Activated naive CD4-positive, alpha-beta T cell treated with anti-CD3 and anti-CD28 coated beads for 36 hours (primary cell): ENCODE measurements at places on chromosomes 7 and 10.
A peak's percentile ranks its signal among the peaks of the same experiment; 100 is the strongest.

- peaks cover 8% of the 10 kb centered on the region for H3K27me3 ChIP-seq
- H3K4me1 ChIP-seq: peaks cover 24% of the 10 kb centered on the region
- no peak for DNase-seq
- no peak overlapping the region for H3K27ac ChIP-seq
- H3K4me3 ChIP-seq: no peak overlapping the region
These were observed 9.0 kb upstream of the CYP3A4 start for GRCh38 chr7:99792967-99793366.

DNA sequence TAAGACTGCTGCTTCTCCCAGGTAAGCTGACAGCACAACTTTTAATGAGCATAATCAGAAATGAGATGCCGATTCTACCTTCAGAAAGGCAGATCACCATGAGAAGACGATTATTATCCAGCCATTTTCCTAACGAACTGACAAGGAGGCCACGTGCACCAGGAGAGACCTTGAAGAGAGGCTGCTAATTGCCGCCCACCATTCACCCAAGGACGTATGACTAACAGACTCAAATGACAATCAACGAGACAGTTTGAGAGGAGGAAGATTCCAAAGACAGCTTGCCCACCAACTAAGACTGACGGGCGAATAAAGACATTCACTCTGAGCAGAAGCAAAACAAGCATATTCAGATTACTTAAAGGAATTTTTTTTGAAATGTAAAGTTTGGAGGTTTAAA lies 301.9 kb upstream of the TAC1 start:
- H3K27ac ChIP-seq: no peak overlapping the region
- H3K36me3 ChIP-seq: no peaks in the 10 kb centered on the region
- H3K4me1 ChIP-seq: no peaks in the 10 kb centered on the region
- DNase-seq: no peak
- H3K27me3 ChIP-seq: peaks cover under 1% of the 10 kb centered on the region

GRCh38 chr10:11205030-11205772 lies 187.5 kb downstream of the CELF2 start:
- H3K4me3 ChIP-seq: no peak overlapping the region
- H3K4me1 ChIP-seq: peaks cover 98% of the 10 kb centered on the region
- H3K27me3 ChIP-seq: no peaks in the 10 kb centered on the region
- peak overlapping the region; percentile 85 for H3K27ac ChIP-seq
- DNase-seq: peak; percentile 74

- no peak overlapping the region for H3K27ac ChIP-seq
- no peak for DNase-seq
- H3K36me3 ChIP-seq: no peaks in the 10 kb centered on the region
- no peak overlapping the region for H3K4me3 ChIP-seq
These were observed 26.9 kb downstream of the MYPN start for GRCh38 chr10:68135922-68136792.

DNA sequence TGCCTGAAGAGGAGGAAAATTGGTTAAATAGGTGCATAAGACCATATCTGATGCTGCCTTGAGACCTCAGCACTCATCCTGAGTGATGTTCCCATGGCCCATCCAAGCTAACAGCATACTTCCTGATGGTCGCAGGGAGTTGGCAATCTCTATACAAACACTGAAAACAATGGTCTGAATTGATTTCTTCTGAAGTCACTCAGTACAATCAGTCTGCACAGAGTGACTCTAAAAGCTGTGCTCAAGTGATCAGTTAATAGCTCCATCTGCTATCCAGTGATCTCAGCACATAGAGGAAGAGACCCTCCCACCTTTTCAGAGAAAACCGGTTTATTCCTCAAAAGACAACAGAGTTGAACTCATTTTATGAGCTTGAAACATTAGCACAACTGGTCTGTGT lies 3.9 kb downstream of the PPP1R17 start:
- H3K36me3 ChIP-seq: no peaks in the 10 kb centered on the region
- H3K27me3 ChIP-seq: no peaks in the 10 kb centered on the region
- no peak overlapping the region for H3K4me3 ChIP-seq
- H3K27ac ChIP-seq: no peak overlapping the region
- no peak for DNase-seq

- no peaks in the 10 kb centered on the region for H3K4me1 ChIP-seq
- no peaks in the 10 kb centered on the region for H3K36me3 ChIP-seq
- peaks cover 9% of the 10 kb centered on the region for H3K27me3 ChIP-seq
- H3K4me3 ChIP-seq: no peak overlapping the region
- no peak for DNase-seq
- H3K27ac ChIP-seq: no peak overlapping the region
These were observed 164.6 kb downstream of the SKAP2 start for GRCh38 chr7:26699766-26700165.

DNA sequence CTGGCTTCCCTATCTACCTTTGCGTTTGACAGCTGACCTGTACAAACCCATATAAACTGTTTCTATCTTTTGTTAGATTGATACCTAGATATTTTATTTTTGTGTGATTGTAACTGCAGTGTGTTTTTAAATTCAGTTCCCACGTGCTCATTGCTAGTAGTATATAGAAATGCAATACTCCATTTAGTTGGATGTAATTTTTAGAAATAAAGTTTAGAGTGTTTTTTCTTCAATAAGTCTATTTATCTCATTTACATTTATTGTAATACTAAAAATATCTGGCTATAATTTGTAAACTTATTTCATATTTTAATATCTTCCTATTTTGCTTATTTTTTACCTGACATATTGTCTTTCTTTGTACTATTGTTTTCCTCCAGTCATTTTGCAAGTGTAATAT lies 329.7 kb upstream of the ADARB2 start:
- H3K4me1 ChIP-seq: no peaks in the 10 kb centered on the region
- no peak overlapping the region for H3K4me3 ChIP-seq
- DNase-seq: no peak

- DNase-seq: no peak
- peaks cover 18% of the 10 kb centered on the region for H3K27me3 ChIP-seq
- H3K4me3 ChIP-seq: no peak overlapping the region
These were observed 11.6 kb downstream of the GNG11 start for GRCh38 chr7:93933156-93933555.

- H3K4me1 ChIP-seq: peaks cover 2% of the 10 kb centered on the region
- no peaks in the 10 kb centered on the region for H3K27me3 ChIP-seq
- no peak overlapping the region for H3K27ac ChIP-seq
- no peaks in the 10 kb centered on the region for H3K36me3 ChIP-seq
These were observed 152.4 kb upstream of the GNAI1 start for GRCh38 chr7:79982141-79982770.

GRCh38 chr7:18547509-18548187 lies 52.1 kb downstream of the HDAC9 start:
- H3K27me3 ChIP-seq: no peaks in the 10 kb centered on the region
- no peak for DNase-seq
- H3K27ac ChIP-seq: no peak overlapping the region
- H3K36me3 ChIP-seq: no peaks in the 10 kb centered on the region
- no peaks in the 10 kb centered on the region for H3K4me1 ChIP-seq
- no peak overlapping the region for H3K4me3 ChIP-seq

- H3K27ac ChIP-seq: peak overlapping the region; percentile 97
- peaks cover 6% of the 10 kb centered on the region for H3K27me3 ChIP-seq
- peak overlapping the region; percentile 98 for H3K4me3 ChIP-seq
- peaks cover 26% of the 10 kb centered on the region for H3K36me3 ChIP-seq
- H3K4me1 ChIP-seq: peaks cover 23% of the 10 kb centered on the region
These were observed 648 bp upstream of the TMEM243 start for GRCh38 chr7:87220026-87220733.

GRCh38 chr7:55296070-55296469 lies 69.1 kb upstream of the LANCL2 start:
- H3K27me3 ChIP-seq: peaks cover 11% of the 10 kb centered on the region
- no peak overlapping the region for H3K4me3 ChIP-seq
- no peak for DNase-seq
- H3K4me1 ChIP-seq: no peaks in the 10 kb centered on the region
- H3K36me3 ChIP-seq: no peaks in the 10 kb centered on the region

DNA sequence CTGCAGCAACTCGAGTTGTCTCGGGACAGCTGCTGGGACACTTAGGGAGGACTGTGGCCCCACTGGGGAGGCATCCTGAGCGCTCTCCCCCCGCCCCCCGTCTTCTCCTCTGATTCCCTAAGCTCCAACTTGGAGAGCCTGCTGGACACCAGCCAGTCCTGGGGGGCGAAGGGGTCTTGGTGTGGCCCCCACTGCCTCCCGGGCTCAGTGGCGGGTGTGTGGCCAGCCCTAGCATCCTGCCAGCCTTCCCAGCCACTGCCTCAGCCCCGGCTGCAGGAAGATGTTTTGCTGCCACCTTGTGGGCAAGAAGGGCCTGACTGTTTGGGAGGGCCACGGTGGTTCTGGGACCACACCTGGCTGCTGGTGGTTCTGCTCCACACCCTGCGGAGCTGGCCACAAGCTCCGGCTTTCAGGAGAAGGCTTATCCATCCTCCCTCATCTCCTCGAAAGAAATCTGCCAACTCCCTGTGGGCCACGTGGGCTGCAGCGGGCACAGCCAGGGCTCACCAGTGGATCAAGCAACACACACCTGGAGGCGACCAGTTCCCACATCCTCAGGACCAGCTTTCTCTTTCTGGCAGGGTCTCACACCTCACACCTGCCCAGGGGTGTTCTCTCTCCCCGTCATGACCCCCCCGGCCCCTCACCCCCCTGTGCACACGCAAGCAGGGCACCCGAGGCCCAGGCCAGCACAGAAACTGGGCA lies 24.8 kb downstream of the AGAP3 start:
- peaks cover 11% of the 10 kb centered on the region for H3K27me3 ChIP-seq
- H3K4me1 ChIP-seq: no peaks in the 10 kb centered on the region
- H3K4me3 ChIP-seq: no peak overlapping the region
- DNase-seq: peak; percentile 83
- no peaks in the 10 kb centered on the region for H3K36me3 ChIP-seq

DNA sequence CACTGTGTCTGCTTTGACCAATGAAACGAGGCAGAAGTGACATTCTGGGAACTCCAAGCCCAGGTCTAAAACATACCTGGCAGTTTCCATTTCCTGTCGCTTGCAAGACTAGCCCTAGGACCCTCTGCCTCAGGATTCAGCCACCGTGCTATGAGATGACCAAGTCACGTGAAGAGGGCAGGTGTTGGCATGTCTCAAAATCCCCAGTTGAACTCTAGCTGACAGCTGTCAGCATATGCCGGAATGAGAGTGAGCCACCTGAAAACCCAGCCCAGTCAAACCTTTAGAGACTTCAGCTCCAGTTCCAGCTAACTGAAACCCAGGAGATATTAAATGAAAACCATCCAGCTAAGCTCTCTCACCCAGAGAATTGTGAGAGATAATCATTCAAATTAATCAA lies 89.9 kb upstream of the PPP1R3A start:
- H3K4me1 ChIP-seq: no peaks in the 10 kb centered on the region
- H3K36me3 ChIP-seq: no peaks in the 10 kb centered on the region
- H3K27me3 ChIP-seq: no peaks in the 10 kb centered on the region
- no peak overlapping the region for H3K4me3 ChIP-seq
- H3K27ac ChIP-seq: no peak overlapping the region
- DNase-seq: no peak

DNA sequence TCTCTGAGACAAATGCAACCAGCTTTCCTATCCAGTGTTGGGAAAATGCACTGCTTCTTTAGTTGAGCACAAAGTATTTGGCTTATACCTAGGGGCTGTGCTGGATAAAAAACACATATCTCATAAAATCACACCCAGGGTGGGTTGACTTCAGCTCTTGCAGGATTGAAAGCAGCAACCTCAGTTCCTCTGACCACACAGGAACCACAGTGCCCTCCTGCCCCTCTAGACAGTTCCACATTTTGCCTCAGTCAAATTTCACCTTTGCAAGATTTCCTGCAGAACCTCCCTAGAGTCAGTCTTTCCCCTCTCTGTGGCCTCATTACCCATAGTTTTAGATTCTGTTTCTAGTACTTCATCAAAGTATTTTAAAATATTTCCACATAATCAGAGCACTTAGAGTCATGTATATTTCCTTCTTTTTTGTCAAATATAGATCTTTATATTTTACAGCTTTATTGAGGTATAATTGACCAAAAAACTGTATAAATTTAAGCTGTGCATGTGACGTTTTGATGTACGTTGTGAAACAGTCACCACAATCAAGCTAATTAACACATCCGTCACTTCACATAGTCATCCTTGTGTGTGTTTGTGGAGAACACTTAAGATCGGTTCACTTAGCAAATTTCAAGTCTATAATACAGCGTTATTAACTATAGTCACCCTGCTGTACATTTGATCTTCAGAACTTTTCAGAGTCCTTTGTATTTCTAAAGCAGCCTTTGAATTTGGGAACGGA lies 37.0 kb upstream of the EGR2 start:
- H3K27ac ChIP-seq: no peak overlapping the region
- H3K36me3 ChIP-seq: no peaks in the 10 kb centered on the region
- peaks cover 10% of the 10 kb centered on the region for H3K27me3 ChIP-seq

DNA sequence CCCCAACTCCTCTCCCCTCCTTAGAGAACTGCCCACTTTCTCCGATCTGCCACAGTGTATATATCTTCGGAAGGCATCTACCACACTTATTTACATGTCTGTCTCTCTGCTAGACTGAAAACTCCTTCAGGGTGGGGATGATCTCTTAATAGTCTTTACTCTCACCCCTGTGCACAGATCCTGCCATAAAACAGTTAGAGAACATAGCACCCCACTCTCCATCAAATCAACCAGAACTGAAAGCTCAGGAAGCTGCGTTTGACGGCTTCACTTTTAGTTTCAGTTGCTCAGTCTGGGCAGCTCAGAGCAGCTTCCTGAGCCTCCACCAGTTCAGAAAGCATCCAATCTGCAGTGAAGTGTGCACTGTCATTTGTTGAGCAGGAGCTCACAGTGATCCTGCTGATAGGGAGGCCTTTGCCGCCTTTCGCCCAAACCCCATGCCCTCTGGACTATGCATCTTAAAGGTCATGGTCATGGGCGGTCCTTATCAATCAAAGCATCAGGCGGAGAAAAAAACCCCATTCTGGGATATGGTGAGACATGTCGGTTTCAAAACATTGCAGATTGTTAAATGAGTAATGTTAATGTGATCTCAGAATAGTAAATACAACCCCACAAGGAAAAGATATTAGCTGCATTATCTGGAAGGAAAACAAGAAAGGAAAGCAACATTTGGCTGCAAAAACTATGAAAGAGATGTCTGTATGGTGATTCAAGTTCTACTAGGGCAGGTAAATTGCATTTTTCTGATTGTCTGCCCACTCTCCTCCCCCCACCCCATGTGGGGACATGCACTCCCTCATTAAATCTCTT lies 167.1 kb upstream of the ADO start:
- no peak overlapping the region for H3K4me3 ChIP-seq
- DNase-seq: peak; percentile 81
- H3K27me3 ChIP-seq: no peaks in the 10 kb centered on the region
- H3K27ac ChIP-seq: no peak overlapping the region
- H3K36me3 ChIP-seq: no peaks in the 10 kb centered on the region

GRCh38 chr10:109187677-109188076 lies 735.6 kb downstream of the XPNPEP1 start:
- no peaks in the 10 kb centered on the region for H3K36me3 ChIP-seq
- no peak overlapping the region for H3K4me3 ChIP-seq
- H3K27ac ChIP-seq: no peak overlapping the region
- no peaks in the 10 kb centered on the region for H3K4me1 ChIP-seq
- no peaks in the 10 kb centered on the region for H3K27me3 ChIP-seq
- no peak for DNase-seq

DNA sequence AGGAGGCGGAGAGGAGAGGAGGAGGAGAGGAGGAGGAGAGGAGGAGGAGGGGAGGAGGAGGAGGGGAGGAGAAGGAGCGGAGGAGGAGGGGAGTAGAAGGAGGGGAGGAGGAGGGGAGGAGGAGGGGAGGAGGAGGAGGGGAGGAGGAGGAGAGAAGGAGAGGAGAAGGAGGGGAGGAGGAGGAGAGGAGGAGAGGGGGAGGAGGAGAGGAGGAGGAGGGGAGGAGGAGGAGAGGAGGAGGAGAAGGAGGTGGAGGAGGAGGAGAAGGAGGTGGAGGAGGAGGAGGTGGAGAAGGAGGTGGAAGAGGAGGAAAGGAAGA lies 15.5 kb upstream of the CRCP start:
- no peak overlapping the region for H3K4me3 ChIP-seq
- H3K36me3 ChIP-seq: no peaks in the 10 kb centered on the region
- no peaks in the 10 kb centered on the region for H3K27me3 ChIP-seq
- H3K4me1 ChIP-seq: peaks cover 11% of the 10 kb centered on the region
